ENCODE measurements at places on chromosomes 6 and 20.

- no peak for DNase-seq
These were observed 39.3 kb downstream of the GTF2H5 start for GRCh38 chr6:158207422-158207788.

DNA sequence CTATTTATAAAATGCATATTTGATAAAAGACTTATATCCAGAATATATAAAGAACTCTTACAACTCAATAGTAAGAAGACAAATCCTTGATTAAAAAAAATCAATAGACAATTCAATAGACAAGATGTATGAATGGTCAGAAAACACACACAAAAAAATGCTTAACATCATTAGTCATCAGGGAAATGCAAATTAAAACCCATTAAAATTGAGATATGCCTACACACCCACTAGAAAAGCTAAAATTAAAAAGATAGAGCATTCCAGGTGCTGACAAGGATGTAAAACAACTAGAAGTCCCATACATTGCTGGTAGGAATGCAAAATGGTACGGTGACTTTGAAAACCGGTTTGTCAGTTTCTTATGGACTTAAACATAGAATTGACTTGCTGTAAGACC is 127.1 kb downstream of the TFAP2B start:
- DNase-seq: no peak

- DNase-seq: no peak
These were observed 11.0 kb upstream of the FILIP1 start for GRCh38 chr6:75504465-75505222.

DNA sequence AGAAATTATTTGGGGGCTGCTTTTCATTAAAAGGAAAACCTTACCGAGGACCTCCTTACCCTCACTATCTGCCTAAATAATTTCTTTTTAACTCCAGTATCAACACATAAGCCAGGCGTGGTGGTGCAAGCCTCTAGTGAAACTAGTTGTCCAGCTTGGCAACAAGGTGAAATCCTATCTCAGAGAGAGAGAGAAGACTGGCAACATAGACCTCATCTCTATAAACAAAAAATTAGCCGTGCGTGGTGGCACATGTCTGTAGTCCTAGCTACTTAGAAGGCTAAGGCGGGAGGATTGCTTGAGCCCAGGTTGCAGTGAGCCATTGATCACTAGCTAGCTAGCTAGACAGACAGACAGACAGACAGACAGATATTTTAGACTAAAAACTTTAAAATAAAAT is 92.5 kb downstream of the ARMC2 start:
- no peak for DNase-seq

DNA sequence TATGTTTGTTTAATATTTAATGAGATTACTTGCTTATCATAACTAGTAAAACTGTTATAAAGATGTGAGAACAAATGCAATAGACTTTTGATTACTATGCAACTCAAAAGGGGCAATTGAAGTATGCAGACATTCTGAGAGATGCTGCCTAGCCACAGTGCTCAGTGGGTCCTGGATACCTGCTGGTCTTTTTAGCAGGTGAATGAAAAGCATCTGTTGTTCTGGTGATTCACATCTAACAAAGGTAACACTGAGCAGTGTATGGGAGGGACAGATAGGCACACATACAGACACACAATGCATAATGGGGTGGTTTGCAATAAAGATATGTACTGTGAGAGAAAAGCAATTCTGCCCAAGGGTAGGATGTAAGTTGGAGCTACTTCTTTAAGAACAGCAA is 46.9 kb downstream of the OGFRL1 start:
- no peak for DNase-seq

Data from activated CD4-positive, alpha-beta T cell treated with anti-CD3 and anti-CD28 coated beads for 24 hours (primary cell).